ENCODE measurements at places on chromosomes 13 and 19.

DNA sequence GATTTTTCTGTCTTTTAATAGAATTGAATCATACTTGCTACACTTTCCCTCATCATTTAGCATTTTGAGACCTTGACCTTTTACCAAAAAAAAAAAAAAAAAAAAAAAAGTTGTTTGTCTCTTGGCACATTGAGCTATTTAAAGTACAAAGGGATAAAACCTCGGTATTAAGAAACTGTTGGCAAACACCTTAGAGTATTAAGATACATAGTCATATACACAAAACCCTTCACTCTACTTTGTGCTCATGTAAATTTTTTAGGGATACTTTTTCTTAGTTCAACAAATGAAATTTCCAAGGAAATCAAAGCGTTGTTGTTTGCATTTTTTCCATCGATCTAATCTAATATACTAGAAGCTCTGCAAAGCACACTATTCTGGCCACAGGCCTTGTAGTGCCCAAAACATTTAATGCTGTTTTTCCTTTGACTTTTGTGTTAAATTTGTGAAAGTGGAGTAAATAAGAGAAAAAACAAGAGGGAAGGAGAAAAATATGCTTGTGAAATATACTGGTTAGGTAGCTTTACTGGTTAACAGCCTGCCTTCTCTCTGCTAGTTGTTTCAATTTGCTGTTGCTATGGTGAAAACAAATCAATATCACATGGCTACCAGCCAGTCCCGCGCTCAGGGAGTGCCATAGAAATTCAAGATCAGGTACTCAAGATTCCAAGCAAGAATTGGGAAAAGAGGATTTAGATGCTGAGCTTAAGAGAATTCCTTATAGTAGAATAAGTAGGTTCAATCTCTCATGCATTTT is 2.6 kb downstream of the MBNL2 start:
- H3K4me3 ChIP-seq, result peak overlapping the region; percentile 57
- peak overlapping the region; percentile 96 for H3K27ac ChIP-seq
- DNase-seq, result no peak
- H3K4me1 ChIP-seq, result peaks cover 62% of the 10 kb centered on the region

DNA sequence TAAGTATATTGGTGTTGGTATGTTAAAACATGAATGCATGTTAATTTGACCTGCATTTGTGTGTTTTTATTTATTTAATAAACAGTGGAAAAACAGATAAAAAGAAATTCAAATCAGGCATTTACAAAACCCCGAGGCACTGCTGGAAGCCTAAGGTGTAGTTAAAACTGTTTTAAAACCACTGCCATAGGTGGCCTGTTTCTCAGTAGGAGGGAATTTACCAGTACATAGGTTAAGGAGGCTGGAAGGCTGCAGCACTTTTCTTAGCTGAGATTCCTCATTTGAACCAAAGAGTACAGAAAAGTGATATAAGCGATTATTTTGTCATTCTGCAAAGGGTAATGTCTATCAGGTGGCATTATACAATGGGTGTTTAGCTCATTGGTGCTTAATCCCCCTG is 99.6 kb downstream of the PAN3 start:
- no peak overlapping the region for H3K27ac ChIP-seq
- DNase-seq, result no peak
- H3K4me3 ChIP-seq, result no peak overlapping the region

- no peak for DNase-seq
- H3K27ac ChIP-seq, result no peak overlapping the region
- peaks cover 7% of the 10 kb centered on the region for H3K4me1 ChIP-seq
- H3K27me3 ChIP-seq, result no peaks in the 10 kb centered on the region
- no peaks in the 10 kb centered on the region for H3K36me3 ChIP-seq
- no peak overlapping the region for H3K4me3 ChIP-seq
Measured at GRCh38 chr13:46801858-46802257, 4.9 kb upstream of the ESD start.

- H3K36me3 ChIP-seq, result no peaks in the 10 kb centered on the region
- no peak for DNase-seq
- no peaks in the 10 kb centered on the region for H3K27me3 ChIP-seq
- H3K4me3 ChIP-seq, result no peak overlapping the region
- H3K4me1 ChIP-seq, result no peaks in the 10 kb centered on the region
Measured at GRCh38 chr13:103349211-103349980, 283.2 kb upstream of the SLC10A2 start.

- peak; percentile 88 for DNase-seq
- H3K4me1 ChIP-seq, result peaks cover 38% of the 10 kb centered on the region
- H3K27me3 ChIP-seq, result peaks cover 5% of the 10 kb centered on the region
- peak overlapping the region; percentile 33 for H3K27ac ChIP-seq
- no peaks in the 10 kb centered on the region for H3K36me3 ChIP-seq
Measured at GRCh38 chr19:35040826-35041547, 534 bp upstream of the HPN start.

GRCh38 chr13:105502193-105502592 is 1033.3 kb downstream of the EFNB2 start:
- H3K36me3 ChIP-seq, result no peaks in the 10 kb centered on the region
- H3K27ac ChIP-seq, result no peak overlapping the region
- no peaks in the 10 kb centered on the region for H3K4me1 ChIP-seq
- H3K27me3 ChIP-seq, result no peaks in the 10 kb centered on the region
- no peak for DNase-seq
- H3K4me3 ChIP-seq, result no peak overlapping the region

- H3K27me3 ChIP-seq, result no peaks in the 10 kb centered on the region
- H3K27ac ChIP-seq, result no peak overlapping the region
- no peaks in the 10 kb centered on the region for H3K4me1 ChIP-seq
- H3K36me3 ChIP-seq, result peaks cover 23% of the 10 kb centered on the region
- DNase-seq, result no peak
Measured at GRCh38 chr19:7113233-7113632, 43.7 kb downstream of the ZNF557 start.

- H3K4me1 ChIP-seq, result peaks cover 32% of the 10 kb centered on the region
- peaks cover 9% of the 10 kb centered on the region for H3K27me3 ChIP-seq
- no peak overlapping the region for H3K27ac ChIP-seq
- H3K36me3 ChIP-seq, result peaks cover 6% of the 10 kb centered on the region
- H3K4me3 ChIP-seq, result no peak overlapping the region
- no peak for DNase-seq
Measured at GRCh38 chr19:5890099-5890498, 13.5 kb downstream of the NDUFA11 start.

GRCh38 chr19:18390065-18390907 is 4.3 kb downstream of the GDF15 start:
- H3K36me3 ChIP-seq, result no peaks in the 10 kb centered on the region
- peaks cover 8% of the 10 kb centered on the region for H3K27me3 ChIP-seq
- H3K27ac ChIP-seq, result no peak overlapping the region
- no peak for DNase-seq
- H3K4me3 ChIP-seq, result no peak overlapping the region
- H3K4me1 ChIP-seq, result peaks cover 32% of the 10 kb centered on the region

DNA sequence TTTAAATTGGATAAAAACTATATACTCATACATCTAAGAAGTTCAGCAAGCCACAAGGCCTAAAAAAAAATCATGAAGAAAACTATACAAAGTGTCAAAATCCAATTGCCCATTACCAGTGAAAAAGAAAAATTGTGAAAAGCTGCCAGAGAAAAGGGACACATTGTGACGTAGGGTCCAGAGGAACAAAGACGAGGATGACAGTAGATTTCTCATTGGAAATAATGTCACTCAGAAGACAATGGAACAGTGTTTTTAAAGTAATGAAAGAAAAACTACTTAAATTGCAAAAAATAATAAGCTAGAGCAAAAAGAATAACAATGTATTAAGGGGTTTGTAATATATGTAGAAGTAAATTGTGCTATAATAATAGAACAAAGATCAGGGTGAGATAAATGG is 195.2 kb downstream of the EFNB2 start:
- H3K27me3 ChIP-seq, result no peaks in the 10 kb centered on the region
- peaks cover 3% of the 10 kb centered on the region for H3K4me1 ChIP-seq
- no peak for DNase-seq
- H3K36me3 ChIP-seq, result no peaks in the 10 kb centered on the region

GRCh38 chr13:43383498-43384165 is 360.2 kb downstream of the DNAJC15 start:
- no peaks in the 10 kb centered on the region for H3K27me3 ChIP-seq
- H3K27ac ChIP-seq, result no peak overlapping the region
- no peak overlapping the region for H3K4me3 ChIP-seq

GRCh38 chr13:49044836-49045235 is 69.1 kb downstream of the FNDC3A start:
- no peak overlapping the region for H3K27ac ChIP-seq
- H3K4me1 ChIP-seq, result no peaks in the 10 kb centered on the region
- no peaks in the 10 kb centered on the region for H3K36me3 ChIP-seq

DNA sequence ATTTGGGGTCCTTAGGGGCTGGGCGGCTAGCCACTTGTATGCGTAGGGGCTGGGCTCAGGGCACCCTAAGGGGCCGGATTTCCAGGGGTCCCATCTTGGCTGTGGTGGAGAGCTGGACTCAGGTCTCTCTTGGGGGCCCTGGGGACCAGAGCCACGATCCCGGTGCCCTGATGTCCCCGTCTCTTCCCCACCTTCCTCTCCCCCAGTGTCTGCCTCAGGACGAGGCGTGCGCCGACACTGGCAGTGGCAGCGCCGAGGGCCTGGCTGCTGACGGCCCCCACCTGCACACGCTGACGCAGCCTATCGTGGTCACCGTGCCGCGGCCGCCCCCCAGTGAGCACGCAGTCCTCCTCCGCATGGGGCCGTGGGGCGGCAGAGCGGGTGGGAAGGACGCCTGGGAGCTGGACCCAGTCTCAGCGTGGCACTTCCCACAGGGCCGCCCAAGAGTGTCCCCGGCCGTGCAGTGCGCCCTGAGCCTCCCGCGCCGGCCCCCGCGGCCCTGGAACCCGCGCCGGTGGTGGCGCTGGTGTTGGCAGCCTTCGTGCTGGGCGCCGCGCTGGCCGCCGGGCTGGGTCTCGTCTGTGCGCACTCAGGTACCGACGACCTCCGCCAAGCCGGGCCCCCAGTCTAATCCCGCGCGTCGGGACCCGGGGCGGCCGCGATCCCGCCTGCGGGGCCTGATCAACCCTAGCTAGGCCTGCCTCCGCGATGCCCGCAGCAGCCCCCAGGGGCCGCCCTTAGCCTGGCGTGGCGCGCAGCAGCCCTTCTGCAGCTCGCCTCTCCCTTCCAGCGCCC is 2.7 kb upstream of the SNAPC2 start:
- H3K4me1 ChIP-seq, result peaks cover 65% of the 10 kb centered on the region
- peaks cover 50% of the 10 kb centered on the region for H3K27me3 ChIP-seq
- H3K27ac ChIP-seq, result no peak overlapping the region
- H3K4me3 ChIP-seq, result peak overlapping the region; percentile 45
- peaks cover 16% of the 10 kb centered on the region for H3K36me3 ChIP-seq
- no peak for DNase-seq

DNA sequence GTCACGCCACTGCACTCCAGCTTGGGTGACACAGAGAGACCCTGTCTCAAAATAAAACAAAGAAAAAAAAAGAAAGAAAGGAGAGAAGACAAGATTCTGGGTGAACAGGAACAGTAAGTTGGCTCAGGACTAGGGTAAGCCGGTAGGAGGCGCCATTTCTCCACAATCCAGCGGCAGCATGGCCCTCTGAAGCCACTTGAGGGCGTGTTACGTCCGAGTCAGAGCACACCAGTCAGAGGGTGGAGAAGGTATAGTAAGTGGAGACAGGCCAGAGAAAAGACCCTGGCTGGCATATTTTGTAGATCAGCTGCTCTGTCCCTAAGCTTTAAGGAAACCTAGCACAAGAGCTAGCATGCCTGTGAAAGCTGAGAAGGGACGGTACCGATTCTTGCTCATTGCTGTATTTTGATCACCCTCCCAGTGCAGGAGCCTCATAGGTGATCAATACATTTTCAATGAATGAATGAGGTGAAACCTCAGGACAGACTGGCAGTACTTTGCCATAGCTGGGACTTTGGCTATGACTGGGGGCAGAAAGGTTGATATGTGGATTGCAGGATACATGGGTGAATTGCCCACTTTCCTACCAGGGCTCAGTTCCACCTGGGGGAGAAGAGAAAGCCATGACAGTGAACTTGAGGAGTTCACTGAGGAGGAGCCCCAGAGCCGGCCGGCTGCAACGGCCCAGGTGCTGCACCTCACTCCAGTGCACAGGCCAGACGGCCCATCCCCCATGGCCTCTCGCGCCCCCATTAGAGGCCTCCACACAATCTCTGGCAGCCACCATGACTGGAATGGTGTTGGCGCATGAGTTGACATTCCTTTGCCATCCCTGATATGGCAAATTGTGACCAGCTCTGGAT is 23.5 kb downstream of the POU2F2 start:
- H3K4me3 ChIP-seq, result no peak overlapping the region
- H3K27me3 ChIP-seq, result peaks cover 3% of the 10 kb centered on the region
- H3K4me1 ChIP-seq, result peaks cover 2% of the 10 kb centered on the region
- no peak overlapping the region for H3K27ac ChIP-seq
- DNase-seq, result peak; percentile 80
- H3K36me3 ChIP-seq, result no peaks in the 10 kb centered on the region

DNA sequence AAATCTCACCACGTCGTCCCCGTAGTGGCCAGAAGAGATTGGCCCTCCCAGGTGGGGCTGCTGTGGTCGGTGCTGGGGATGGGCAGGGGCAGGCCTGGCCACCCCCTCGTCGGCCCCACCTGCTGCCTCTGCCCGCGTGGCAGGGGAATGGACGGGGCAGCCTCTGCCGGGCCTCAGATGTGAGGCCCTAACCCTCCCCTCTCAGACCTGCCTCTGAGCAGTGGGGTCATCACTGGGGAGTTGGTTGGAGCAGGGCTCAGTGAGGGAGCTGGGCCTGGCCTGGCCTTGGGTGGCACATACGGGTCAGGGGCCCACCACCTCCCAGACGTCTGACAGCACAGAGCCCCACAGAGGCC is 41.5 kb downstream of the MCF2L start:
- no peaks in the 10 kb centered on the region for H3K36me3 ChIP-seq
- no peak overlapping the region for H3K4me3 ChIP-seq
- H3K27ac ChIP-seq, result no peak overlapping the region
- no peak for DNase-seq
- peaks cover 36% of the 10 kb centered on the region for H3K4me1 ChIP-seq
- H3K27me3 ChIP-seq, result no peaks in the 10 kb centered on the region

DNA sequence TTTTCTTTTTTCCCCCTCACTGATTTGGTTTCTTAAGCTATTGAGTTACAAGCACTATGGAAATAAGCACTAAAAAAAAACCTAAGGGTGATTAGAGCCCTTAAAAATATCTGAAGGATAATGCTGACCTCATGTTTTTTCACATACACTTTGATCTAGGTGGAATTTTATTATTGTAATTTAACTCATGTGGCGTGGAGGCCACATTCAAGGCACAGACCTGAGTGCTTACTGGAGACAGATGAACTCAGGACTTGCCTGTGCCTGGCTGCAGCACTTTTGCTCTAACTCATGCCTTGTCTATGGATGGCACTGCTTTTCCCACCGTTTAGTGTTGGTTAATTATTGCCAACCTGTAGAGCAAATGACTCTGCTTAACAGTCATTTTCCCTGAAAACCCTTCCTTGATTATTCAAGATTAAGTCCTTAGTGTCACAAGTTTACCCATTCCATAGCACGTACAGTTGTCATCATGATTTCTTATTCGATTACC is 541.4 kb downstream of the GPC6 start:
- DNase-seq, result no peak
- H3K4me1 ChIP-seq, result no peaks in the 10 kb centered on the region
- H3K27me3 ChIP-seq, result no peaks in the 10 kb centered on the region
- H3K4me3 ChIP-seq, result no peak overlapping the region

- H3K36me3 ChIP-seq, result no peaks in the 10 kb centered on the region
- no peaks in the 10 kb centered on the region for H3K27me3 ChIP-seq
- DNase-seq, result peak; percentile 38
Measured at GRCh38 chr13:51912511-51913225, 50.9 kb downstream of the CCDC70 start.

- no peak for DNase-seq
- no peaks in the 10 kb centered on the region for H3K4me1 ChIP-seq
- no peaks in the 10 kb centered on the region for H3K27me3 ChIP-seq
- no peak overlapping the region for H3K4me3 ChIP-seq
Measured at GRCh38 chr13:83992566-83993358, 110.5 kb upstream of the SLITRK1 start.

- no peak overlapping the region for H3K4me3 ChIP-seq
- no peaks in the 10 kb centered on the region for H3K36me3 ChIP-seq
- DNase-seq, result no peak
Measured at GRCh38 chr13:75978818-75979217, 342.7 kb downstream of the LMO7 start.

GRCh38 chr19:3253270-3253669 is 28.8 kb downstream of the CELF5 start:
- H3K27ac ChIP-seq, result no peak overlapping the region
- H3K4me1 ChIP-seq, result no peaks in the 10 kb centered on the region
